ENCODE measurements at places on chromosomes 1 and 21.

GRCh38 chr1:178619042-178619927, 105.8 kb upstream of the RALGPS2 start:
- DNase-seq = no peak

GRCh38 chr1:33155877-33156538, 25.8 kb downstream of the TRIM62 start:
- DNase-seq = no peak

GRCh38 chr1:213296558-213296957, 245.5 kb downstream of the RPS6KC1 start:
- no peak for DNase-seq

DNA sequence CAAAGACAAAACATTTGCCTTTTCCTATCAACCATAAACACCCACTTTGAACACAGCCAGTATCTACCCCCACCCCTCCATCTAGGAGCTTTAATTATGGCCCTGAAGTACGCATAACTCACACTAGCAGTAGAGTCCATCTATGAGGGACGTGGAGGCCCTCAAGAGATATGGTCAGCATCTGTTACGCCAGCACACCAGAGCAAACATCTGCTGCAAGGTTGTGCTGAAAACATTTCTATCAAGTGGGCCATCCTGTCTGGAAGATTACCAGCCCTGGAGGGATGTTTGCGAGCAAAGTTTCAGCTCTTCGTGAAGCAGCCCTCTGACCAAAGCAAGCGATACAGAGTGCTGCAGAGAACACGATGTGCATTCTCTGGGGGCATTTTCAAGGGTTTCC, 74.6 kb downstream of the SLC45A1 start:
- no peak for DNase-seq

Data from CD4-positive, alpha-beta memory T cell (primary cell).